ENCODE measurements at places on chromosomes 7 and 10.

GRCh38 chr10:53839440-53840039 lies 961.5 kb downstream of the PCDH15 start:
- no peak for DNase-seq

DNA sequence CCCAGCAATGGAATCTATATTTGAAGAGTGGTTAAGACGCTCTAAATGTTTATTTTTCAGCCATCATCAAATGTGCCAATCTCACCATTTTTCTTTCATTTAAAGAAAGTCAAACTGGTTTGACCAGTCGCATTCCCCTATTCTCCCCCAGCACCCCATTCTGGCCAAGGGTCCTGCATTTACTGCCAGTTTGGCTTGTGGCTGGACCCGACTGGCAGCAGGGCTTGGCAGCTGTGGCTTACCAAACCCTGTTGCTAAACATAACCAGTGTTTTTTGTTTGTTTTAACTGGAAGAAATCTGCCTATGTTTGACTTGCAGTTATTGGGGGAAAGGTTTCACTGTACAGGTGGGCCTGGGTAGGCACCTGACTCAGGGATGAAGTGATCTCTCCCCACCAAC lies 116.3 kb downstream of the CYP26A1 start:
- no peak for DNase-seq

GRCh38 chr7:128458956-128459355 lies 3.3 kb downstream of the HILPDA start:
- no peak for DNase-seq

GRCh38 chr7:73888959-73889358 lies 28.0 kb downstream of the TMEM270 start:
- no peak for DNase-seq

- no peak for DNase-seq
These were observed 80.8 kb upstream of the KLF14 start for GRCh38 chr7:130814778-130815335.

- DNase-seq: no peak
These were observed 219.5 kb upstream of the AOAH start for GRCh38 chr7:36943591-36944435.

DNA sequence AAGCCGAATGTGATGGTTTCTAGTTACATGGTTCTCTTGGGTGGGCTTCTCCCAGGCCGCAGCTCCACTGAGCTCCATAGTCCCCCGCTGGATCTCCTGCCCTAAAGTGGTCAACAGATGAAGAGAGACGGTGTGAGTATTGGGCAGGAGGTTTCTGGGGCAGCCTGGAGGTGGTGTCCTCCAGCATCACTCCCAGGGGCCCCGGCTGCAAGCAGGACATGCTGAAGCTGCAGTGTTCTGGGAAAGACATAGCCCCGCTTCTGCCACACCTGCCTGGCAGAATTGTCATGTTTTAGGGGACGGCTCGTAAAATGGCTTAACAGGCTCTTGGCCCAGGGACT lies 40.4 kb downstream of the CALML3 start:
- no peak for DNase-seq

DNA sequence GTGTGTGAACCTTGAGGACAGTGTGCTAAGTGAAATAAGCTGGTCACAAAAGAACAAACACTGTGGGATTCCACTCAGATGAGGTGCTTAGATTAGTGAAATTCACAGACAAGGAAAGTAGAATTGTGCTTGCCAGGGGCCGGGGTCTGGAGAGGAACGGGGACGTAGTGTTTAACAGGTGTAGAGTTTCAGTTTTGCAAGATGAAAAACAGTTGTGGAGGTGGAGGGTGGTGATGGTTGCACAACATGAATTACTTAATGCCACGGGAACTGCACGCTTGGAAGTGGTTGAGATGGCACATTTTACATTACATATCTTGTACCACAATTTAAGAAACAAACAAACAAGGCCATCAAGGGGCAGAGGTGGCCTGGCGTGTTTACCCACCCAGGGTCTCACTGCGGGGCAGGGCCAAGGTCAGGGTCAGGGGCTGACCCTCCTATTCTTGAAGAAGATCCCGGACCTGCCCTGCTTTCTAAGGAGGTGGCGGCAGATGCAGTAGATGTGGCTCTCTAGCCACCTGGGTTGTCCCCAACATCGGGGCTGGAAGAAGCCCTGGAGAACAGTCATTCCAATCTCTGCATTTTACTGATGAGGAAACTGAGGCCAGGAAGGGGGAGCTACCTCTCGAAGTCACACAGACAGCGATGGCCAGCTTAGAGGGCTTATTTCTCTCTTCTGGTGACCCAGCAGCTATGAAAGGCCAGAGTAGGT lies 91.5 kb upstream of the LRRC4 start:
- no peak for DNase-seq

DNA sequence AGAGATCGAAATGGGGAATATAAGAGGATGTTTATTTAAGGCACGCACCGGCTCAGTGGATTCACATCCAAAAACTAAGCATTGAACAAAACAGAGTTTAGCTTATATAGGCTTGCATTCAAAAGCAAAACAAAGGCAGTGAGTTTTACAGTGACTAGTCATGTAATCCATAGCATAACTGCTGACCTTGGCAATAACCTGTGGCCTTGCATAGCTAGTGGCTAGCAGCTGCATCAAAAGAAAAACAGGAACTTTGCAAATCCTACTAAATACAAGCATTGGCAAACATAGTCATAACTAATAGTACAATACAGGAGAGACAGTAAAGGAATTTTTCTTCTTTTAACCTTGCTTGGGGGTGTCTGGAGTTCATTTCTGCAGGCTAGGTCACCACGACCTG lies 9.7 kb upstream of the ZNF485 start:
- DNase-seq: no peak

DNA sequence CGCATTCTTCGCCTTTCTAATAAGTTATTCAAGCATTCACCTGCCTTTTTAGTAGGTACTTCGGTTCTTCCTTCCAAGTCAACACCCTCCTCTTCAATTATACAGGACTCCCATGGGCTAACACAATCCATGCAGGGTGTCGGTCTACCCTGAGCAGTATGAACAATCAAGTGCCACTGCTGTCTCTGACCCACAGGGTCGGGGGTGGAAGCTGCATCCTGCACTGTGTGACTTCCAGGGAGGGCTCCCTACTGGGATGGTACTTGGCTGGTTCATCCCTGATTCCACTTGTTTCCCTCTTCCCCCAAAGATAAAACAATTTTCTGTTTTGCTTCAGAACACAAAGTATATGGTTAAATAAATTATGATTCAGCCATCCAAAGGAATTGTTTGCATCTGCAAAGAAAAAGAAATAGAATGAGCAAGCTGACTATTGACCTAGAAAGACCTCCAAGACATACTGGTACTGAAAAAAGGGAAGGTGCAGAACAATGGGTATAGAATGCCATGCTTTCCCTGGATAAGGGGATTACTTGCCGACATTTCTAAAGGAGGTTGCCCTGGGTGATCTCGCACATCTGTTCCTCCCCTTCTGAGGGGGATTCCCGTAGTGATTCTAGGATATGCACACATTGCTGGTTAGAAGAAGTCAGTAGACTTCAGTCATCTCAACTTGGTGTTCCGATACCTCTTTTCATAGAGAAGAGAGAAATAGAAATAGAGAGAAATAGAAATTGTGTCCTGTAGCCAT lies 89.1 kb upstream of the AGR3 start:
- DNase-seq: no peak

GRCh38 chr7:5595545-5596045 lies 172.0 kb upstream of the TNRC18 start:
- no peak for DNase-seq

DNA sequence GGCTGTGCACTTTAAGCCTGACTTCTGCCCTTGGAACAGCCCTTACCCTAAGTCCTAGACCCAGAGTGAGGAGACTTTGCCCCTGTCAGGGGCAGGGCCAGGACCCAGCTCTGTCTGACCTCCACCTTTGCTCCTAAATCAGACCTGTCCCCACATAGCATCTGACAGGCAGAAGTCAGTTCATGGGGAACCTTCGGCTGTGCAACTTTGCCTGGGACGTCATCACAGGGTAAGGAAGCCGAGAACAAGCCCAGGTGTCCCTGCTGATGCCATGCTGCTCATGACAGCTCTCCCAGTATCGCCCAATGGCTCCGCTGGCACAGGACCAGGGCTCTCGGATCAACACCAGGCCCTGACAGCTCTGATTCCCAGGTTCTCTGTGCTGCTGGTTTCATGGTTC lies 55.4 kb downstream of the TNS3 start:
- DNase-seq: no peak

GRCh38 chr7:91323626-91324158 lies 59.5 kb downstream of the FZD1 start:
- DNase-seq: no peak

GRCh38 chr7:3960050-3960763 lies 659.2 kb downstream of the SDK1 start:
- no peak for DNase-seq

GRCh38 chr7:99557940-99558305 lies 519 bp upstream of the ZNF655 start:
- DNase-seq: no peak

- no peak for DNase-seq
These were observed 53.7 kb downstream of the TAF3 start for GRCh38 chr10:7872041-7872442.

- DNase-seq: no peak
These were observed 128.8 kb downstream of the GATA3 start for GRCh38 chr10:8183241-8183704.

GRCh38 chr7:123169065-123169464 lies 30.7 kb downstream of the SLC13A1 start:
- no peak for DNase-seq

GRCh38 chr7:124532166-124532565 lies 233.4 kb downstream of the GPR37 start:
- DNase-seq: no peak

DNA sequence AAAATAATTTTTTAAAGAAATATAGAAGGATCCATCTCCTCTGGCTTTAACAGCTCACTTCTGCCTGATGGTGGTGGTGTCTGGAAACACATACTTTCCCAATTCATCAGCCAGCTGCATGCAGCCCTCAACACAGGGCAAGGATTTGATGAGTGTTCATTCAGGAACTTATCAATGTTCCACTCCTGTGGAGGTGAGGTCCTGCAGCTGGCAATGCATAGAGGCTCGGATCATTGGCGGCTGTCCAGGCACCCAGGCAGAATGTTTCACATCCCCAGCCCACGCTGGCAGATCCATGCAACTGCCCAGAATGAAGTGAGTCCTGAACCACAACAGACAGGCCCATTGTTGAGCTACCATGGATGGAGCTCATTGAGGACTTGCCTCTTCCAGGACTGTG lies 55.2 kb upstream of the KCNMA1 start:
- no peak for DNase-seq

- DNase-seq: no peak
These were observed 170.1 kb downstream of the OTUD1 start for GRCh38 chr10:23608926-23609325.

DNA sequence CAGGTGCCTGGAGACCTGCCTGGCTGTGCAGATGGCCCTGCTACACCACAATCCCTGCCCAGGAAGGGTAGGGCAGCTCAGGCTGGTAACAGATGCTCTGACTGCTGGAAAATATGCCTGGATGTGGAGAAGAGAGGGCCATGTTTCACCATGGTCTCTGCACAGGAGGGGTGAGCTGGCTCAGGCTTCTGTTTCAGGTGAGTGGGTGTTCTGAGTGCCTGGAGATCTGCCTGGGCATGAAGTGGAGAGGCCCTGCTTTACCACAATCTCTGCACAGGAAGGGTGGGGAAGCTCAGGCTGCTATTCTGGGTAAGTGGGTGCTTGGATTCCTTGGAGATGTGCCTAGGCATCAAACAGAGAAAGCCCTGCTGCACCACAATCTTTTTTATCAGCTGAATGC lies 350.1 kb downstream of the KIF20B start:
- no peak for DNase-seq

DNA sequence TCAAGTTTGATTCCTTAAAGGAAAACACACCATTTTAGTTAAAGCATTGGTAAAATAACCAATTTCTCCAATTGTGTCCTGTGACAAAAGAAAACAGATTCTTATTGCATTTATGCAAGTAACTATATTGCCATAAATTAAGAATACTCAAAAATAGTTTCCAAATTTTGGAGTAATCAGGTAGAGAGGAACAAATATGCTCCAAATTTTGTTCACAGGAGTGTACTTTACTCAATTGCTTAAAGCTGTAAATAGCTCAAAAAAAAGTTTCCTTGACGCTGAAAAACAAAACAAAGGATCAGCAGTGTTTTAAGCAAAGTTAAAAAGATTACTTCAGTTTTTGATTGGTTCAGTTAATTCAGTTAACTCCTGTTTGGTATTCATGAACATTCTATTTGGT lies 52.2 kb upstream of the INHBA start:
- no peak for DNase-seq

DNA sequence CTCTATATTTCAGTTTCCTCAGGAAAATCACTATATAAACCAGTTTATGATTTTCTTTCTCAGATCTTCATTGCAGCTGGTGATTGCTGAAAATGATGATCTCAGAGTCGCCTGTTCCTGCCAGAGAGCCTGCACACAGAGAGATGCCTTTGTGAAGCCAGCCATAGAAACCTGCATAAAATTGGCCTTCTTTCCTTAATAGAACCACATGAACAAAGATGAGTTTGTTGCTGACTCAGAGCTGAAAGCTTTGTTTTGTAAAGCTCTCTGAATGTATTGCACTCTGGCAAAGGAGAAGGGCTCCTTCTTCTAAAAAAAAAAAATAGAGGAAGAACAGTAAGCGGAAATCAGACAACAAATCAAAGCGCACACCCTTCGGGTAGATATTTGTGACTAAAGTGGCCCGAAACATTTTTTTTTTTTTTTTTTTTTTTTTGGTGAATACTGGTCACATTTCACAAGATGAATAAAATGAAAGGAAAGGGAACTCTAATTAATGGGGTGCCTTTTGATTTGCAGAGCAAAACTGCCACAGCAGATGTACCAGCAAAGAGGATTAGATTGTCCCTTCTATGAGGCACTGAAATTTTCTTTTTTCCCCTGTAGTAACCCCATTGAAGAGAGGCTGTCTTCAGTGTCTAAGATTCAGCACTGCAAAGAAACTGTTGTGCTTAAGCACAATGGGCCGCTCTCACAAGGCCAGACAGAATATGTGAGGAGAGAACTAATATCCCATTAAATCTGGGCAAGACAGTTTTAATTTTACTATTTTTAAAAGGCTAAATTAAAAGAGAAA lies 75.1 kb upstream of the PTPRZ1 start:
- peak; percentile 50 for DNase-seq

GRCh38 chr10:58348571-58349033 lies 13.8 kb downstream of the UBE2D1 start:
- DNase-seq: no peak

GRCh38 chr7:24341691-24342413 lies 57.9 kb downstream of the NPY start:
- DNase-seq: no peak

- DNase-seq: no peak
These were observed 219.9 kb downstream of the TCF7L2 start for GRCh38 chr10:113169853-113170460.

GRCh38 chr7:81926-82756 lies 110.2 kb upstream of the FAM20C start:
- peak; percentile 8 for DNase-seq

- no peak for DNase-seq
These were observed 53.1 kb upstream of the KDM7A start for GRCh38 chr7:140229591-140230515.
